Dermis blood vessel endothelial cell (primary cell): ENCODE measurements at places on chromosomes 5 and 9.

DNA sequence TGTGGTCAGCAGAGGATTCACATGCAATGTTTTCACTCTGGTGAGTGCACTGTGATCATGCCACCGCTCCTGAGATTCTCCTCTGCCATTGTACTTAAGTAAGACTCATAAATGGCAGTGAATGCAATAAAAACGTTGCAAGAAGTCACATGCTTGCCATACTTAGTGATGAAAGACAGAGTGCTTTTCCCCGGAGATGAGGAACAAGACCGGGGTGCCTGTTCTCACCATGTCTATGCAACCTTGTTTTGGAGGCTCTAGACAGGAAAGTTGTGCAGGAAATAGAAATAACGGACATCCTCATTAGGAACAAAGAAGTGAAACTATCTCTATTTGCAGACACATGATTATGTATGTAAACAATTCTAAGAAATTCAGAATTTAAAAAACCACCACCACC lies 84.7 kb upstream of the IRX2 start:
- no peak for DNase-seq

DNA sequence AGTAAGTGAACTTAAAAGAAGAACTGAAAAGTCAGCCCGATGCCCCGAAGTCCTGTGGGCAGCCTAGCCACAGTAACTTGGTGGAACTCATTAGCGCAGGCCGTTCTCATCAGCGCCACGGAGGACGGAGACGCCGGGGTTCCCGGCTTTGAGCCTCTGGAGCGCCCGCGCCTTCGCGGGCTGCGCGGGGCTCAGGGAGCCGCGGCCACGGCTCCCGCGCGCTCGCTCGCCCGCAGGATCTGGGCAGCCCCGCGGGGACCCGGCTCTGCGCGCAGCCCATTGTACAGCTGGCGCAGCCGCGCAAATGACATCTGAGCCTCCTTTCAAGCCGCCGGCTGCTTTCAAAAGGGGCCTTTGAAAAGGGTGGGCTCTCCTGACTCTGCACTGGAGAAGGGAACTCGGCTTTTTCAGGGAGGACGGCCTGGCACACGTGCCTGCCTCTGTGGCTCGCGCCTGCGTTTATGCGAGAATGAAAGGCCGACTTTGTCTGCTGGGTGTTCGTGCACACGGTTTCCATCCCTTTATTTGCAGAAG lies 40.7 kb downstream of the TLR4 start:
- peak; percentile 32 for DNase-seq

- DNase-seq = peak; percentile 84
Measured at GRCh38 chr5:35857606-35858205, 1.0 kb downstream of the IL7R start.

- peak; percentile 89 for DNase-seq
Measured at GRCh38 chr9:113484258-113484730, 20.8 kb downstream of the RGS3 start.

DNA sequence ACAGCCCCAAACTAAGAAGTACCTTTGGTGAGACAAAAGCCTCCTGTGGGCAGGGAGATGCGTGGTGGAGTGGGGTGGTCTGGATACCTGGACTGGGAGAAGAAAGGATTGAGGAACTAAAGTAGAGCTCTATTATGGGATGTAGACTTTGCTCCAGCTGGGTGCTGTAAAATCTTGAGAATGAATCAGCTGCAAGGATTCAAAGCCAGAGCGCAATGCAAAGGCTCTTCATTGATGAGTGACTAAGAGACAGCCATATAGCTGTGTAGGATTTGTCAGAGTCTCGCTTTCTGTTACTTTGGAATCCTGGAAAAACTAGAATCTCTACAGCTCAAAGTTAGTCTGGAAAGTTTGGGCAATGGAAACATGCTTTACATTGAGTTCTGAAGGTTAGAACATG lies 159.9 kb downstream of the TAF11L14 start:
- no peak for DNase-seq

GRCh38 chr9:30967476-30967875 lies 1417.0 kb upstream of the ACO1 start:
- no peak for DNase-seq

- no peak for DNase-seq
Measured at GRCh38 chr9:101586651-101587050, 8.1 kb downstream of the PPP3R2 start.

DNA sequence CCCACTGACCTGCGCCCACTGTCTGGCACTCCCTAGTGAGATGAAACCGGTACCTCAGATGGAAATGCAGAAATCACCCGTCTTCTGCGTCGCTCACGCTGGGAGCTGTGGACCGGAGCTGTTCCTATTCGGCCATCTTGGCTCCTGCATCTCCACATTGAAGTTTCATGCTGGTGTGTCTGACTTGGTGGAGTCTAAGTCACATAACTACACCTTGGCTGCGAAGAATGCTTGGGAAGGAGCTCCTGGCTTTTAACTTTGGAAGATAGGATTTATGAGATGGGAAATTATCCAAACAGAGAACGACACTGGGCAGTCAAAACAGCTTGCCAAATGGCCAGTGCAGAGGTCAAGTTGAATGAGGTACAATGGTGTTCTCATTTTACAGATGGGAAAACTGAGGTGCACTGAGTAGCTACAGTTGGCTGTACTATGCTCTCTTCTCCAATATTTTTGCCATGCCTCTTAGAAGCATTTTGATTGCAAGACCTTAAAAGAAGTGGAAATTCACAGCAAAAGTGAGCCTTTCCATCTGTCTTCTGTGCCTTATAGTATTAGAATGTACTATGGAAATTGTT lies 36.7 kb downstream of the CCDC192 start:
- no peak for DNase-seq

DNA sequence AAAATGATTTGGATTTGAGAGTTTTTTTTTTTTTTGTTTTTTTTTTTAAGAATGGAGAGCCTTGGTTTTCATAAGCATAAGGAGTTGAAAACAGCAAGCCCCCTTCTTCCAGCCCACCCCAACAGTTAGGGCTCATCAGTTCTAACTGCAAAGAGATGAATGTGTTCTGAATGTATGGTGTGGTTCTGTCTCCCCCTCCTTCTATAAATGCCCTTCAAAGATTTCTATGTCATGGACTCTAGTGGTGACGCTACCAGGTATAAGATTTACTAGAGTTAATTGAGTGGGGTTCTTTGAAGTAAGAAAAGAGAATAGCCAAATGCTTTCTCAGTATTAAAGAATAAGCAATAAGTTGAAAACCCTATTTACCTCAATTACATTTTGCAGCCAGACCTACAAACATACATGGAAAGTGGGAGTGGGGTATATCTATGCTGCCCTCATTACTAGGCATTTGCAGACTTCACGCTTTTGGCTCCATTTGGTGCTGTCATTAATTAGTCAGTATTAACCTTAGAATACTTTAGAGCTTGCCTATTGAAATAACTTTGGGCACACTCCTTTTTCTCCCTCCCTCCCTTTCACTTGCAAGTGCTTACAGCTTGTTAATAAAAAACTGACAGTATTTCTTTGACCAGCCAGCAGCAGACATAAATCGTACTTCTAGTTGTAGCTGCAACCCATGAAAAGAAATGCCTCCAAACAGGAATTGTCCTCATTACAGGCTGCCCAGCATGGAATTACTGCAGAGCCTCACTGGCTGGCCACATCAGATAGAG lies 667.2 kb upstream of the ZNF608 start:
- DNase-seq = no peak

- peak; percentile 12 for DNase-seq
Measured at GRCh38 chr5:91212714-91213092, 170.4 kb downstream of the ARRDC3 start.

GRCh38 chr5:53333160-53333559 lies 147.3 kb upstream of the FST start:
- DNase-seq = peak; percentile 28

DNA sequence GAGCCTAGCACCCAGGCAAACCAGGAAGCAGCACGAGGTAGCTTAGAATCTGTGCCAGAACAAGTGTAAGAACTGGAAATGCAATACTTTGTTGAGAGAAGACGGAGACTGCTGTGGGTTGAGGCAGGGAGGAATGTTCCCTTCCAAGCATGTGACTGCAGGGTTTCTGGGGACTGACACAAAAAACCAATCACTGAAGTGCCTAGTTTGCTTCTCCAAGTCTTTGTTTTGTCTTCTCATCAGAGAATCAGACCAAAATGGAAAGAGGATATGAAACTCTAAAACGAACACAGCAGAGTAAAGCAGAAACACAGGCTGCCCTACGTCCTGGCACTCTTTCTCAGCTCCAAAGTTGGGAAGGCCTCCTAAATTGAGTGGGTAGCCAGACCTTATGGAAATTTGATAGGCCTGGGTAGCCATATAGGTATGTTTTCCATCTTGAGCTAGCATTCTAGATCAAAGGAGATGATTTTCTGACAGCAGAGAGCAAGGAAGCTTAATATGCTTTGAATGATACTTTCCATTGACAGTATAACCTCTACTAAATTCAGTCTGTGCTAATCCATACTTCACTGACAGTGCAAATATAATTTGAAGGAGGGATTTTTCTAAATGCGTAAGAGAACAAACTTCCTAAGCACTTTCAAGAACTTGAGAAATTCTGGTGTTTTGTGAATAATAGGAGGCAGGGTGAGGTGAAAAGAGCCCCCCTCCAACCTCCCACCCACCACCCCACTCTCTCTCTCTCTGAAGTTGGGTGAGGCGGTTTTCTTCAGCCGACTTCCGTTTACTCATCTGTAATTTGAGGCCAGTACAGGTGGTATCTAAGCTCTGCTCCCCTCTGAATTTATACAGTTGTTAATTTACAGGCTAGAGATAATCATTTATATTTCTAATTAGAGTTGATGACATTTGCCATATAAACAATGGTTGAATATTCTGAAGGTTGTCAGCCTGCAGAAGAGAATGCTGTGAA lies 5.5 kb downstream of the ADRB2 start:
- DNase-seq = no peak

DNA sequence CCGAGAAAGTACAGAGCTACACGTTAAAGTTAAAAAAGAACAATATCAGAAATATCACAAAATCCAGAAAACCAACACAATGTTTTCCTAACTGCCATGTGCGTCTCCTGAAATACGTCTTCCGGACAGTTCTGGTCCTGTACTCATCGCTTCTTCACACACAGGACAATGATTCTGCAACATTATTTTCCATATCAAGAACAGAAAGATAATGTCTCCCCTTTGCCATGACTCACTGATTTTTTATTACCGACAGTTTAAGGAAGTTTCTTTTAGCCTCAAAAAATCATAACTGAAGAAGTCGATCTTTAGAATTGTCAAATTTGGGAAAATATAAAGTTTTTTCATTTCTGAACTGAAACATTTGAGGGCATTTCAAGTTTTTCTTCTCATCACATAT lies 2.5 kb downstream of the TBC1D9B start:
- DNase-seq = peak; percentile 43
